ENCODE measurements at places on chromosomes 13 and 19. TPM values are rescaled to one million over a fixed set of nuclear protein-coding genes. Genes with fewer than 3 reads are reported as not detected.

GRCh38 chr13:29481603-29482002, 113.9 kb downstream of the SLC7A1 start:
- DNase-seq = no peak

The ZSCAN22 gene
- total RNA-seq = 1.5 TPM

DNA sequence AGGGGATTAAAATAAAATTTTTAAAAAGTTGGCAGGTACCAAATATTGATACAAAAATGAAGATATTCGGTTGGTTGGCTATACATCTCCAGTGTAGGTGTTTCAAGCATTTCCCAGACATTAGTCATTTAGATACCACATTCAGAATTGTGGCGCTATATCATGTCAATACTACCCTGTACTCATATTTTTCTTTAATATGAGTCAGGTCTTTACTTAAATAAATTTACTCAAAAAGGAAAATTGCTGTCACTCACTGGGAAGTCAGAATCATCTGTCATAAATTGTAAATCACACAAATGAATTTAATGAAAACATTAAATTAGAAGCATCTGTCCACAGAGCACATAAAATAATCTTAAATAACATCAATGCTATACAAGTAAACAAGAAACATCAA, 134.2 kb downstream of the TSHZ3 start:
- DNase-seq = no peak

- DNase-seq = no peak
Measured at GRCh38 chr13:104816726-104817125, 1718.7 kb downstream of the EFNB2 start.

The ZBTB32 gene
- total RNA-seq = not detected

DNA sequence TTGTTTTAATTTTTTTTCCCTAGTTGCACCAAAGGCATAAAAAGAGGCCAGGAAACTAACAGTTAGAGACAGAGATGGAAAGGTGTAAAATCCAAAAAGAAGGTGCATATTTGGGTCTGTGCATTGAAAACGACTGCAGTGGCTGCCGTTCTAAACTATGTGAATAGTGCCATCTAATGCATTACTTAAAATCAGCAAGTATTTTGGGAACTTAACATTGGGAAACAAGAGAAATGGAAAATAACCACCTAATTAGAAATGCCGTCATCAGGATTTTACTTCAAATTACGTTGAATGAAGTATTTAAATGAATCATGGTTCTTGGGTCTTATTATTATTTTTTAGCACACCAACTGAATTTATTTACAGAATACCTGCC, 189.5 kb upstream of the MIR17HG start:
- DNase-seq = no peak

Data from neural progenitor cell (in vitro differentiated cells).